ENCODE measurements at places on chromosomes 6 and 20.

GRCh38 chr20:59144179-59144830 is 19.3 kb upstream of the ZNF831 start:
- DNase-seq, result no peak

- DNase-seq, result peak; percentile 19
These were observed 17.6 kb upstream of the HLA-A start for GRCh38 chr6:29924731-29925130.

- no peak for DNase-seq
These were observed 75.4 kb downstream of the ANKEF1 start for GRCh38 chr20:10110151-10110550.

DNA sequence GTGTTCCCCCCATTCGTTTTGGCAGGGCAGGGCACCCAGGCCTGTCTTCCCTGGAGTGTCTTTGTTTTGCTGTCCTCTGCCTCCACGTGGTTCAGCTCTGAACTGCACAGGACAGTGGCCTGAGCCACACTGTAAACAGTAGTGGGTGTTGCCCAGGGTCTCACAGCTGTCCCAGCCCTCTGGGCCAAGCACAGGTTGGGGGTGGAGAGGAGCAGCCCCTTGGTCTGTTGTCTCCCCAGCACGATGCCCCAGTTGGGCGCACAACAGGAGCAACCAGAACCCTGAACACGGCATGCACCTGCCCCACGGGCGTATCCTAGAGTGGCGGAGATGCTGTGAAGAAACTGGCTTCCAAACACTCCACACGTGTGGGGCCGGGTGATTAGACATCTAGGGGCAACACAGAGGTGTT is 14.4 kb downstream of the CCDC167 start:
- no peak for DNase-seq

GRCh38 chr6:38155621-38156204 is 336.2 kb downstream of the ZFAND3 start:
- no peak for DNase-seq

- DNase-seq, result no peak
These were observed 109.1 kb downstream of the MAN1A1 start for GRCh38 chr6:119240257-119241110.

DNA sequence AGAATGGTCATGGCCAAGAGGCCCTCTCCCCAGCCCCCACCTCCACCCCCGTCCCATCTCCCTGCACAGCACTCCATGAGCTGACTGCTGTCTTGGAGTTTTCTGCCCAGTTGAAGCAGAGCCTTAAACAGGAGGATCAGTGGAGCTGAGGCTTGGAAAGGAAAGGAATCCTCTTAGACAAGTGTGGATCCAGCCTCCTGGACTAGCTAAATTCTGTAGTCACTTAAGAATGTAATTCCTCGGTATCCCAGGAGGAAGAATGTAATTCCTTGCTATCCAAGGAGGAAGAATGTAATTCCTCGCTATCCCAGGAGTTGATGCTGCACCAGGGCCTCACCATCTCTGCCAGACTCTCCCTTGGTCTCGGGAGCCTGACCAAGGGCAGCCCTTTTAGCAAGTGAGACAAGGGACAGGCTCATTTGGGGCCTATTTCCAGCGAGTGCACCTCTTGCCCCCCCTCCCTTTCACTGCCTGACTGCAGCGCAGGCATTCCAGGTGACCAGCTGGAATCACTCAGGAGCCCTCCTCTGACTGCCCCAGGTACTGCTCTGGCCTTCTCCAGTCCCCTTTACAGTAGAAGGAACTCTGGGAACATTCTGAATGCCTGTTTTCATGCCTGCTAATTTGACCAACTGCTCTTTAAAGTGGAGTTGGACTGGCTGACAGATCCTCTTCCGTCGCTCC is 76.2 kb downstream of the TCP11 start:
- DNase-seq, result no peak

GRCh38 chr20:437787-438486 is 24.4 kb downstream of the TBC1D20 start:
- DNase-seq, result no peak

DNA sequence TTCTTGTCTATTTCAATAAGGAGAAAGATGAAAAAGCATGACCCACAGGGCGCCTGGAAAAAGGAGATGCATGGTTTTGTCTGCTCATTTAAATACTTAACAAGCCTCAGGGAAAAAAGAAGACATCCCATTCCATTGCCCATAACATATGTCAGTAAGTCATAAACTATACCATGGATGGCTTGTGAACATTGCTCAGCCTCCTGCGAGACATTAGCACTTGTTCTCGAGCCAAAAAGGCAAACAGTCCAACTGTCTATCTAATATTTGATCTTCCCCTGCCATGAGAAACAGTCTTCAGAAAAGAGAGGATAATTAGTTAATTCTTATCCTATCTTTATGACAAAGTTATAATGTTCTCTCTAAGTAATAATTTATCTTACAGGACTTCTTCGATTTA is 527.4 kb downstream of the HACE1 start:
- DNase-seq, result no peak

GRCh38 chr6:21679761-21680265 is 86.3 kb downstream of the SOX4 start:
- DNase-seq, result no peak

GRCh38 chr20:47350691-47351545 is 5.6 kb downstream of the ZMYND8 start:
- no peak for DNase-seq

DNA sequence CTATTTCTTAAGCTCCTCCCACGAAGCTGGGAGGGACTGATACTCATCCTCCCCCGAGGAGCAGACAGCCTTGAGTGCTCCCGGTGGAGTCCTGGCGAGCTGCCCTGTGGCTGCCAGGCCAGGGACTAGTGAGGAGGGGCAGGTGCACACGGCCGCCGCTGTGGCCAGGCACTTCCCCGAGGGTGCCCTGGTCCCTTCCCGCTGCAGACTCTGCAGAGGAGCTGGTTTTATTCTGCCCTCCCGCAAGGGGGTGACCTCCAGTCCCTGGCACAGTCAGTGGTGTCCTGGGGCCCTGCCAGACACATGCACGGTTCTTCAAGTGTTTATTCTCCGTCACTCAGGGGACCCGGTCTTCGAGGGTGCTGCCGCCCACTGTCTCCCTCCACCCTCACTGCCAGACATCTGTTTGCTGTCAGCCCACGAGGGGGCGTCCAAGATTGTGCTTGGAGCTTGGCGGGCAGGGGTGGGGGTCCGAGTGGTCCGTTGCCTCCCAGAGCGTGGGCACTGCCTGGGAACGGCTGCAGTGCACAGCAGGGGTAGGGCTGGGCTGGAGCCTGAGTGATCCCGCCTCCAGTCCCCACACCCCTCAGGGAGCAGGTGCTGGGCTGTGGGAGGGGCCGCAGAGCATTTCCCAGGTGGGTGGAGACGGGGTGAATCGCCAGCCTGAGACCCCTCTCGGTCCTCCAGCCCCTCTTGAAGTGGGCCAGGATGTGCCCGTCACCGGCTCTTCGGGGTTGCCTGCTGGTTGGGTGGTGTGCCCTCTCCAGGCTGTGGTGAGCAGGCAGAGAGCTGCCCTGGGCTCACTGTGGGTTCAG is 3.1 kb upstream of the CABLES2 start:
- no peak for DNase-seq

GRCh38 chr6:126376682-126377081 is 36.8 kb downstream of the CENPW start:
- DNase-seq, result no peak

DNA sequence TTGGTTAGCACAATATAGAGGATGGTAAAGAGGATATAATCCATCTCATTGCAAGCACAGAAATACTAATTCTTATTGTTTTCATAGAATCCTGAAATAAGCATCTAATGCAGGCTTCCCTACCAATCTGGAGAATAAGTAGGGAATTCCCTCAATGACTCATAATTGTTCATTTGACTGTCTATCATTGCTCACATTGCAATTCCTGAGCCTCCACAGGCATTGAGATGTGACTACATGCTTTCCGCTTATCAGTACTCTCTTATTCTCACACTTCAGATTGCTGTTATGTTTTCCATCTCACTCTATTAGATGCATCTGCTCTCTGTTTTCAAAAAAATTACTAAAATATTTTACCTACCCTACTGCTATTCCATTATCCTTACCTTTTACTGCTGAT is 216.2 kb upstream of the PRSS16 start:
- DNase-seq, result no peak

GRCh38 chr6:28537065-28537464 is 11.4 kb downstream of the GPX5 start:
- no peak for DNase-seq

DNA sequence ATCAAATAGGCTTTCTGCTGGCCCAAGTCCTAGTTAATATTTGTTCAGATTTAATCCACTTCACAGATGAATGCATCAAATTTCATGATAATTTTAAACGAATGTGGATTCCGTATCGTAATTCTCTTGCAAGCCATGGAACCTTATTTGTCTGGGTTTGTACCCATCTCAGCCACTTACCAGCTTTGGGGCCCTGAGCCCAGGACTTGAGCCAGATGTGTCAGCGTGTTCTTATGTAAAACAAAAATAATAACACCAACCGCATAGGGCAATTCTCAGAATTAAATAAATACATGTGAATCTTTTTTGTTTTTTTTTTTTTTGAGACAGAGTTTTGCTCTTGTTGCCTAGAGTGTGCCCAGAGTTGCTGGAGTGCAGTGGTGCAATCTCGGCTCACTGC is 282.5 kb upstream of the PLCB4 start:
- no peak for DNase-seq

GRCh38 chr20:21515300-21516179 is 1.7 kb upstream of the NKX2-2 start:
- DNase-seq, result no peak

GRCh38 chr20:406200-407132 is 1.6 kb upstream of the RBCK1 start:
- DNase-seq, result no peak

DNA sequence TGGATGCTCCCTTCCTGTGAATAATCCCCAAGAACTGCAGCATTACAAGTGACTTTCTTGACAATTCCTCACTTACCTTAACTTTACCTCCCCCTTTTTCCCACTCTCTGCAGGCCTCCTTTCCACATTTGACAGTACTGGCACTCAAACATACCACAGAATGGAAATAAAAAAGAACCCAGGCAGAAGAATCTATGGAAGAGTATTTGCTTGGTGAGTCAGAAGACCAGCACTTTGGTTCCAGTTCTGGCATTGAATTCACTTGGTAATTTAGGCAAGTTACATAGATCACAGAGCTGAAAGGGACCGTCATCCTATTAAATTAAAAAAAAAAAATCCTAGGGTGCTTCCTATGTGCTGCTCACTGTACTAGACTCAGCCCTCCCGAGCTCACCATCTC is 55.0 kb downstream of the BTBD9 start:
- no peak for DNase-seq

DNA sequence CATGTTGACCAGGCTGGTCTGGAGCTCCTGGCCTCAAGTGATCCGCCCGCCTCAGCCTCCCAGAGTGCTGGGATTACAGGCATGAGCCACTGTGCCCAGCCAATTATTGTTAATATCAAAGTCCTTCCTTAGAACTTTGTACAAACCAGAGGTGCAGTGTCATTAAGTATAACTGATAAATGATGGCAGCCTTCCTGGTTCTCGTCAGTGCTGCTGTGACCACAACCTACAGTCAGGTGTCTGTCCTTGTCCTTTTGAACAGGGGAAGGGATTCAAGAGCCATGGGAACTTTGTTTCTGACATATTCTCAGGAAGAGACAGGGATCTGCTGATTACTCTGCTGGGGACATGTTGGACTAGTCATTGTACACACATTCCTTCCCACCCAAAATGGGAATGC is 103.2 kb upstream of the TIAM2 start:
- DNase-seq, result no peak

DNA sequence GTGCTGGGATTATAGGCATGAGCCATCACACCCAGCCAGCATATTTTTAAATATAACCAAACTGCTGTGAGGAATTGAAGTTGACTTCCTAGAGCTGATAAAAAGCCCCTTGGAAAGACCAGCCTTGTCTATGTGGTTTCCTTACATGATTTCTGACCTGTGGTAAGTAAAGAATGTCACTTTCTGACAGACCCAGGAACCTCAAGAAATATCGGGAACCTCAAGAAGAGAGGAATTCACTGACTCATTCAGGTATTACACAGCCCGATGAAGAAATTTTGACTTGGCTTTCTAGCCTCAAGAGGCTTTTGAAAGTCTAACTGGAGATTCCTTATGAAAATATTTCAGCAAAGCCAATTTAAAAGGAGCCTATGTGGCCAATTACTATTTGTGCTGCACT is 71.8 kb downstream of the FOXF2 start:
- DNase-seq, result no peak

DNA sequence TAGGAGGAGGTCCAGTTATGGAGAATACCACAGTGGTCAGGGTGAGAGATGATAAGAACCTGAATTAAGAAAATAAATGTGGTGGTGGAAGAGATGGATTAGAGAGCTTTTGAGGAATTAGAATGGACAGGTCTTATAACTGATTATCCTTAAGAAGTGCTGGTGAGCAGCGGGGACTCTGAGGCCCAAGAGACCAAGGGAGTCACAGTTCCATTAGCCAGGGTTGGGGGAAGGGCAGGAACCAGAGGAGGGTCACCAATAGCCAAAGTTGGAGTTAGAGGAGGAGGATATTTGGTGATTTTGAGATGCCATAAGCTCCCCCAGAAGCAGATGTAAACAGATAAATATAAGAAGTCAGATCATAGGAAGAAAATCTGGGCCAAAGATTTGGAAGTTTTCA is 87.1 kb upstream of the PAK5 start:
- DNase-seq, result no peak

- peak; percentile 68 for DNase-seq
These were observed 20.4 kb downstream of the WFDC3 start for GRCh38 chr20:45771182-45771759.

DNA sequence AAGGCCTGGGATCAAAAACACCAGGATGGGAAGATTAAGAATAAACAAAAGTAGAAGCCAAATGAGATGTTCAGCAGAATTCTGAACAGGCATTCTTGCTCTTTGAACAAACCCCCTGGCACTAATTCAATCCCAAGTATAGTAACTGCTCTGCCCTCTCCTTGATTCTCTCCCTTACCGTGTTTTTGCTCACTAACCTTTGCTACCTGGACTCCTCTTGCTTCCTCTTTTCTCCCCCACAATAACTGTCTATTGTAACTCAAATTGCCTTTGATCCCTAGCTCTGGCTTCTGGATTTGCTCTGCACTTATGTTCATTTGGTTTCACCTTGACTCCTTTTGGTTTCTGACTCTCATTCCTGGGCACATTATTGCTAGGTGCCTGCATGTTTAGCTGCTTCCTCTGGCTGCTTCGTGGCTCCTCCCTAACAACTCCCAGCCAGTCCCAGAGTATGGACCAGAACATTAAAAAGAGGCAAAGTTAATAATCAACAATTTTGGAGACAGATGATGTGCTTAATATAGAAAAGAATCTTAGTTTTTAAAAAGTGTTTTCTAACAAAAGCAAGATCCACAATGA is 65.4 kb upstream of the PHIP start:
- DNase-seq, result no peak

DNA sequence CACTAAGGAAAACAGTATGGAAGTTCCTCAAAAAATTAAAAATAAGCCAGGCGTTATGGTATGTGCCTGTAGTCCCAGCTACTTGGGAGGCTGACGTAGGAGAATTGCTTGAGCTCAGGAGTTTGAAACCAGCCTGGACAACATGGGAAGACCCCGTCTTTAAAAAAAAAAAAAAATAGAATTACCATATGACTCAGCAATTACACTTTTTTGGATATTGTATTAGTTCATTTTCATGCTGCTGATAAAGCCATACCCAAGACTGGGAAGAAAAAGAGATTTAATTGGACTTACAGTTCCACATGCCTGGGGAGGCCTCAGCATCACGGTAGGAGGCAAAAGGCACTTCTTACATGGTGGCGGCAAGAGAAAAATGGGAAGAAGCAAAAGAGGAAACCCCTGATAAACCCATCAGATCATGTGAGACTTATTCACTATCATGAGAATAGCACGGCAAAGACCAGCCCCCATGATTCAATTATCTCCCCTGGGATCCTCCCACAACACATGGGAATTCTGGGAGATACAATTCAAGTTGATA is 10.8 kb upstream of the SMIM29 start:
- DNase-seq, result no peak

Measured in stimulated activated CD4-positive, alpha-beta T cell treated with anti-CD3 and anti-CD28 coated beads, Interleukin-15, amount 100 ng/mL, for 1 hour (primary cell).